ENCODE measurements at places on chromosomes 7 and 10.

GRCh38 chr7:8152489-8153192 is 109.3 kb downstream of the ICA1 start:
- peaks cover 11% of the 10 kb centered on the region for H3K4me1 ChIP-seq
- H3K27ac ChIP-seq = peak overlapping the region; percentile 90
- peak overlapping the region; percentile 62 for H3K4me3 ChIP-seq
- no peaks in the 10 kb centered on the region for H3K27me3 ChIP-seq

- H3K4me3 ChIP-seq = no peak overlapping the region
- H3K27me3 ChIP-seq = no peaks in the 10 kb centered on the region
- no peaks in the 10 kb centered on the region for H3K4me1 ChIP-seq
- no peak for DNase-seq
Observed at GRCh38 chr7:77466450-77466849, 50.3 kb upstream of the GSAP start.

DNA sequence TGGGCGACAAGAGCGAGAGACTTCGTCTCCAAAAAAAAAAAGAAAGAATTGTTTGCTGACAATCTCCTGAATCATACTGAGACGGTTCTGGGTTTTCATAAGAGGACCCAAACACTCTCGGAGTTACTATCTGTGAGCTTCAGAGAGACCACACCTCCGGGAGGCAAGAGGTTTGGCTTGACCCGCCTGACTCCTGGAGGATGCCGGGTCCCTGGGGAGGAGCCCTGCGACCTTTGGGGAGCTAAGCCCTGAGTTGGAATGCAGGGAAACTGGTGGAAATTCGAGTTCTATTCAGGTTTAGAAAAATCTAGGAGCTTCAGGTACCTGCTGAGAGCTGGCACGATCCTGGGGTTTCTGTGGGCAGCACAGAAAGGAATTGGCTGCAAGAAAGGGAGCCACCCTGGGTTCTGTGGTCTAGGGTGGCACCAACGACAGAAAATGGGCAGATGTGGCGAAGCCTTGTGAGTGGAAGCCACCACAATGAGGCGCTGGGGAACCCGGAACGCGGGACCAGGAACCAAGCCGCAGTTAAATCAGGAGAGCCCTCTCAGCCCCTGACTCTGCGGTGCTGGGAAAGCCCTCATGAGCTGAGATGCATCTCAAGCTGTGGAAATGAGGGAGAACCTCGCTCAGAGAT is 21.9 kb upstream of the GATAD1 start:
- H3K27ac ChIP-seq = no peak overlapping the region
- peaks cover 5% of the 10 kb centered on the region for H3K4me1 ChIP-seq
- peaks cover 1% of the 10 kb centered on the region for H3K36me3 ChIP-seq

DNA sequence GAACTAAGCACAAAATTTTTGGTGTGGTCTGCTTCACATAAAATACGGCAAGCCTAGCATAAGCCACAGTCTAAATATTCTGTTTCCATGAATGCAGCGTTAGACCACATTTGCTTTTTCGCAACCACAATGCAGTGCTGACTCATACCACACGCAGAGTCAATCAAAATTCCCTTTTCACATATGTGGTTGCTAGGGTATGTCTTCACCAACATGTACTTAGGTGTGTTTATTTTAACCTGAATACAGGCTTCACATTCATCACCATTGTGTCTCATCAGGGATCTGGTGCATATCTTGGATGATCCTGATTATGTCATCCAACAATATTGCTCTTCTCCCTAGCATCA is 90.8 kb downstream of the CHN2 start:
- H3K27ac ChIP-seq = peak overlapping the region; percentile 89
- peak overlapping the region; percentile 65 for H3K4me3 ChIP-seq
- H3K36me3 ChIP-seq = peaks cover 9% of the 10 kb centered on the region
- H3K4me1 ChIP-seq = peaks cover 51% of the 10 kb centered on the region

DNA sequence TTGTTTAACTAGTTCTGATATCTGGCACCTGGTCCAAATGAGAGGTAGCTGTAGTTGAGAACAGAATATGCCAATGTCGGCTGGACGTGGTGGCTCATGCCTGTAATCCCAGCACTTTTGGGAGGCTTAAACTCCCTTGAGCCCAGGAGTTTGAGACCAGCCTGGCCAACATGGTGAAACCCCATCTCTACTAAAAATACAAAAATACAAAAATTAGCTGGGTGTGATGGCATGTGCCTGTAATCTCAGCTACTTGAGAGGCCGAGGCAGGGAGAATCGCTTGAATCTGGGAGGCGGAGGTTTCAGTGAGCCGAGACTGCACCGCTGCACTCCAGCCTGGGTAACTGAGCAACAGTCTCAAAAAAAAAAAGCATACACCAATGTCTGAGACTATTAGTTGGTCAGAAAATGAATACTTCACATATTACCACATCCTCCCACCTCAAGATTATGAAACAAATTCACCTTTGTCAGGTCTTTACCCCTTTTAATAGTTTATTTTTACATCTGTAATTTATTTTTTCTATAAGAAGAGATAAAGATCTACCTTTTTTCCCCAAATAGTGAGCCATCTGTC is 38.8 kb downstream of the EPC1 start:
- H3K27me3 ChIP-seq = no peaks in the 10 kb centered on the region
- no peak for DNase-seq
- peak overlapping the region; percentile 88 for H3K27ac ChIP-seq

- no peaks in the 10 kb centered on the region for H3K36me3 ChIP-seq
- no peaks in the 10 kb centered on the region for H3K4me1 ChIP-seq
- H3K4me3 ChIP-seq = no peak overlapping the region
- H3K27me3 ChIP-seq = peaks cover 52% of the 10 kb centered on the region
- H3K27ac ChIP-seq = no peak overlapping the region
- no peak for DNase-seq
Observed at GRCh38 chr7:12524794-12525386, 45.6 kb upstream of the SCIN start.

DNA sequence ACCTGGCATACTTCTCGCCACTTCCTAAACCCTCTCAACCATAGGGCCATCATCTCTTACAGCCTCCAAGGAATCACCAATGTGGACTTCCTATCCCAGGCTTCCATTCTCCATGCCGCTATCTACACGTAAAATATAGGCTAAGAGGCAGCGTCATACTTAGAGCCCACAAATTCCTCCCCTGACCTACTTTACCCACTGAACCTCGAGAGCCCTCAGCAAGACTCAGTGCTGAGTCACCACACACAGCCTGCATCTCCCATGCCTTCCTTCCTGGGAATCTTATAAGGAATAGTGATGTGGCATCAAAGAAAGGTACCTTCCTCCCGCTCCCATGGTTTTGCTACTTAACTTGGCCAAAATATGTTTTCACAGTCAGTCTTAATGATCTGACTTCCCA is 435.6 kb upstream of the NFE2L3 start:
- H3K4me3 ChIP-seq = no peak overlapping the region
- no peaks in the 10 kb centered on the region for H3K36me3 ChIP-seq
- H3K4me1 ChIP-seq = no peaks in the 10 kb centered on the region
- H3K27ac ChIP-seq = no peak overlapping the region
- no peak for DNase-seq

- H3K27me3 ChIP-seq = peaks cover 10% of the 10 kb centered on the region
- no peak for DNase-seq
- no peaks in the 10 kb centered on the region for H3K4me1 ChIP-seq
- H3K27ac ChIP-seq = no peak overlapping the region
- no peak overlapping the region for H3K4me3 ChIP-seq
Observed at GRCh38 chr7:104431930-104432329, 103.5 kb downstream of the LHFPL3 start.

GRCh38 chr7:64999165-65000004 is 7.1 kb downstream of the ERV3-1 start:
- peaks cover 37% of the 10 kb centered on the region for H3K4me1 ChIP-seq
- H3K27ac ChIP-seq = no peak overlapping the region
- peaks cover 9% of the 10 kb centered on the region for H3K36me3 ChIP-seq
- no peak overlapping the region for H3K4me3 ChIP-seq
- no peaks in the 10 kb centered on the region for H3K27me3 ChIP-seq
- DNase-seq = no peak

DNA sequence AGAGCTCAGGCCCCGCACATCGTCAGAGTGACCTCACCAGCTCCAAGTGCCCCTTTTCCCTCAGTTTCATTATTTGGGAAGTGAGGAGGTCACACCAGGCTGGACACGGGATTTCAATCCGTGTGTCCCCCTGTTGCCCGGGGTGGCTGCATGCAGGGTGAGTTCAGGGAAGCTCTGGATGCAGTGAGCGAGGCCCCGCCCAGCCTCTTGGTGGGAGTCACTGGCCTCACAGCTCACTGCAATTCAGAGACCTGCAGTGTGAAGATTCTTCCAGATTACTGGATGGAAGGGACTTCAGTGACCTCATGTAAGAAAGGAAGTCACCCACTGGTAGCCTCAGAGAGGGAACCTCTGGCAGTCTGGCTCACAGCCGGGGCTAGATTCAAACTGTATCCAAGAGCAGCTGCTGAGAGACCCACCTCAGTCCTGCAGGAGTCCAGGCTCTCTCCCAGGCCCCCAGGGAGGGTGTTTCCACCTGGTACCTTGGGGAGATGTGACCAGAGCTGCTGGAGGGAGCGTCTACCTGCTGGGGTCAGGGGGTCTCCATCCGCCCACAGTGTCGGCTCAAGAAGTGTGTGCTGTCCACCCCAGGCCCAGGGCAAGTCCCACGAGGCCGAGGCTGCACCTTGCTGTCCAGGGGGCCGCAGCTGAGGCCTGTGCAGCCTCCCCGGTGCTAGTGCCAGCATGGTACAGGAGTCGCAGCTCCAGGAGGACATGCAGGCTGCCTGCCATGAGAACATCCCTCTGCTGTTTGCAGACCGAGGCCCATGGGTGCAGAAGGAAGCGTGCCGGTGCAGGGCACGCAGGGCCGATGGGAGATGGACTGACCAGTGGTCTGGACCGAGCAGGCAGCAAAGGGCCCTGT is 54.4 kb downstream of the MGMT start:
- H3K36me3 ChIP-seq = peaks cover 3% of the 10 kb centered on the region
- H3K4me3 ChIP-seq = no peak overlapping the region
- H3K27ac ChIP-seq = no peak overlapping the region
- no peak for DNase-seq
- H3K4me1 ChIP-seq = peaks cover 12% of the 10 kb centered on the region

- no peak overlapping the region for H3K4me3 ChIP-seq
- peaks cover 49% of the 10 kb centered on the region for H3K4me1 ChIP-seq
- peaks cover 43% of the 10 kb centered on the region for H3K36me3 ChIP-seq
- no peak for DNase-seq
Observed at GRCh38 chr7:36567699-36568451, 156.4 kb downstream of the AOAH start.

DNA sequence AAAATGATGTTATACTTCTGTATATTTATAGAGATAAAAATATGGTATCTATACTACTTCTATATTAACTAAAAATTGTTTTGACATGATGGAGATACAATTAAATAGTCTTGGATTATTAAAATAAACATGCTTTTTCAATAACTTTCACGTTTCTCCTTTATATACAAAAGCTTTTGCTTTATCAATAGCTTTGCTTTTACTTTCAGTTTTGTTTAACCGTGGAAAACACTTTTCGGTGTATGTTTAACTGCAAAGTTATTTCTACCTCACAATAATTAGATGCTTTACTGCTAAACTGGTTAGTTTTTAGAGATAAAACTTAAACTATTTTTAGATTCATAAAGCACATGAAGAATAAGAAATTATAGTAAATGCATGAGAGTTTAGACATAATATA is 432.1 kb upstream of the PCDH15 start:
- H3K27me3 ChIP-seq = no peaks in the 10 kb centered on the region
- H3K4me1 ChIP-seq = no peaks in the 10 kb centered on the region
- no peak overlapping the region for H3K27ac ChIP-seq
- no peaks in the 10 kb centered on the region for H3K36me3 ChIP-seq

- no peaks in the 10 kb centered on the region for H3K27me3 ChIP-seq
- no peak overlapping the region for H3K4me3 ChIP-seq
- DNase-seq = no peak
- H3K4me1 ChIP-seq = no peaks in the 10 kb centered on the region
- peaks cover 3% of the 10 kb centered on the region for H3K36me3 ChIP-seq
Observed at GRCh38 chr7:75599244-75599781, 107.2 kb downstream of the SPDYE5 start.

GRCh38 chr10:31604096-31604495 is 285.1 kb downstream of the ZEB1 start:
- peak overlapping the region; percentile 81 for H3K4me3 ChIP-seq
- H3K27me3 ChIP-seq = no peaks in the 10 kb centered on the region
- peaks cover 9% of the 10 kb centered on the region for H3K4me1 ChIP-seq
- no peak overlapping the region for H3K27ac ChIP-seq
- peaks cover 2% of the 10 kb centered on the region for H3K36me3 ChIP-seq
- no peak for DNase-seq

GRCh38 chr10:112562809-112563663 is 116.0 kb downstream of the VTI1A start:
- H3K27ac ChIP-seq = no peak overlapping the region
- DNase-seq = no peak
- H3K4me1 ChIP-seq = peaks cover 6% of the 10 kb centered on the region
- H3K4me3 ChIP-seq = no peak overlapping the region

GRCh38 chr7:138948403-138948802 is 32.8 kb downstream of the KIAA1549 start:
- H3K27ac ChIP-seq = no peak overlapping the region
- H3K27me3 ChIP-seq = peaks cover 51% of the 10 kb centered on the region
- H3K4me3 ChIP-seq = no peak overlapping the region

GRCh38 chr7:29377718-29378117 is 183.1 kb downstream of the CHN2 start:
- H3K27me3 ChIP-seq = no peaks in the 10 kb centered on the region
- no peaks in the 10 kb centered on the region for H3K4me1 ChIP-seq
- no peak for DNase-seq

GRCh38 chr10:1938317-1938716 is 201.0 kb upstream of the ADARB2 start:
- no peak overlapping the region for H3K27ac ChIP-seq
- no peak for DNase-seq
- H3K27me3 ChIP-seq = peaks cover 25% of the 10 kb centered on the region
- H3K4me3 ChIP-seq = no peak overlapping the region

GRCh38 chr10:86177537-86178155 is 188.9 kb downstream of the GRID1 start:
- H3K27ac ChIP-seq = no peak overlapping the region
- H3K36me3 ChIP-seq = no peaks in the 10 kb centered on the region
- H3K4me1 ChIP-seq = no peaks in the 10 kb centered on the region
- no peak for DNase-seq
- H3K4me3 ChIP-seq = no peak overlapping the region
- H3K27me3 ChIP-seq = peaks cover 7% of the 10 kb centered on the region

DNA sequence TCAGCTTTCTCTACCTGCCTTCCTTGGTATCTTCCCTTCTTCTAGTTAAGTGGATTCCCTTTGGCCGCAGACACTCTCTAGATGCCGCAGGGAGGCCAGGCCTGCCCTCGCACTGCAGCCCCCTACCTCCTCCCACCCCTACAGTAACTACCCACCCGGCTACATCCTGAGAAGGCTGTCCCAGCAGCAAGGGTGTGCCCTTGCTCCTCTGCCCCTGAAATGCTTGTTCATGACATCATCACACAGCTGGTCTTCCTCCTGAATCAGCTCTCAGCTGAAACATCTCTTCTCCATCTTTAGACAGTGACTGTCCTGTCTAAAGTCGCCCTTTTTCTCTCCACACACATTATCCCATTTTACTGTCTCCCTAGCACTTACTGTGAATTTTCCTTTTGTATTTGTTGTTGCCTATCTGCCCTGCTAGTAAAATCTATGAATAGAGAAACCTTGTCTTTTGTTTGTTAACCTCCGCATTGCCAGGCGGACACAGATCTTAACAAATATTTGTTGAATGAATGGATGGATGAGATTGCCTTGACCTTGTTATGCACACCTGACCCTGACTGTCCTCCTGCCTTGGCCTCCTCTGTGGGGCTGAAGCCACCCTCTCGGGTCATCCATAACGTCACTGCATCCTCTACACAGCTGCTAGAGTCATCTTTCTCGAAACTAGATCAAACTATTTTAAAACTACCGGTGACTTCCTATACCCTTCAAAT is 108.9 kb upstream of the GATA3 start:
- H3K27me3 ChIP-seq = no peaks in the 10 kb centered on the region
- no peak for DNase-seq
- peaks cover 56% of the 10 kb centered on the region for H3K4me1 ChIP-seq
- no peak overlapping the region for H3K4me3 ChIP-seq

All from central memory CD8-positive, alpha-beta T cell (primary cell).